ENCODE measurements at places on chromosomes 13 and 19.
A peak's percentile ranks its signal among the peaks of the same experiment; 100 is the strongest.

GRCh38 chr13:97855570-97856303 lies 97.7 kb upstream of the IPO5 start:
- peak; percentile 63 for DNase-seq

GRCh38 chr13:75804605-75805004 lies 168.5 kb downstream of the LMO7 start:
- no peak for DNase-seq

DNA sequence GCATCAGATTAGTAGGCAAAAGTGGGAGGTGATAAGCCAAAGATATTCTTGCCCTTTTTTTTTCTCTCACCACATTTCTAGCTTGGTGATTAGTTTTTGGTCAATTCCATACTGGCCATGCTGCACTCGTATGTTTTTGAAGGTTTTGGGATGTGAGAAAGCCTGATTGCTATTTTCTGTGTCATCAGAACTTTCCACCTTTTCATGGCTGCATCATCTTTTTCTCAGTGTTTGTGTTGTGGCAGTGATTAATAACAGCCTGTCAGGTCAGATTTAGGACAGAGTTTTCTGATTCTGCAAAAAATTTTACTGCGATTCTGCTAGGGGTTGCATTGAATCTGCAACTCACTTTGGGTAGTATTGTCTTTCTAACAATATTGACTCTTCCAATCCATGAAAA lies 32.9 kb downstream of the PSG1 start:
- DNase-seq: no peak

GRCh38 chr19:43983544-43983911 lies 460 bp upstream of the ZNF155 start:
- no peak for DNase-seq

- DNase-seq: peak; percentile 98
Measured at GRCh38 chr19:13164343-13165161, 14.3 kb downstream of the IER2 start.

DNA sequence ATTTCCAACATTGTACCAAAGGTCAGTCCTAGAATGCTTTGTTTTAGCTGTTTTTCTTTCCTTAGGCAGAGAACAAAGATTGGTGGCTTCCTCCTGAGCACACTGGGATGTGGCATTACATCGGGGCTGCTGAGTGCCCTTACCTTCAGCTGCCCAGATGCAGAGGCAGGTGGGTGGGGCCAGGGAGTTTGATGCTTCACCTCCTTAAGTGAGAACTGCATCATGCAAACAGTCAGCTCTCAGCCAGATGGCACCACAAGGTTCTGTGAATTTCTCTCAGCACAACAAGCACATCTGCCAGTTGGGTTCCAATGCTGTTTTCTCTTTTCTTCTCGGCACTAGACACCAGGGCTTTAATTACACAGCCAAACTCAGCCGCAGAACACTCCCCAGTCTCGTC lies 87.4 kb upstream of the UBL3 start:
- DNase-seq: no peak

DNA sequence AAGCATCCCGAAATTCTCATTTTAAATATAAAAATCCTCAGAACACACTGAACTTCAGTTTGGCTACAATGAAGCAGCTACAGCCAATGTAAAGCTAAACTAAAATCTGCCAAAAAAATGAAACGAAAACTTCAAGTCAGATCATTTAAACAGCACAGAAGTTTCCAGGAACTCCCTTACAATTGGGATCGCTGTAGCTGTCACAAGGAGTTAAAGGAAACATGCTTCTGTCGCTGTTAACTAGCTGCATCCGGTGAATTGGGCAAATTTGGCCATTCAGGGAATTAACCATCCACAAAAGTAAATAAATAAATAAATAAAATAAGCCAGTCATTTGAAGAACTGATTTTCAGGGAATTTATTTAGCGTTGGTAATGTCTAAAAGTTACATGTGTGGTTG lies 77.0 kb upstream of the PEG3 start:
- no peak for DNase-seq

DNA sequence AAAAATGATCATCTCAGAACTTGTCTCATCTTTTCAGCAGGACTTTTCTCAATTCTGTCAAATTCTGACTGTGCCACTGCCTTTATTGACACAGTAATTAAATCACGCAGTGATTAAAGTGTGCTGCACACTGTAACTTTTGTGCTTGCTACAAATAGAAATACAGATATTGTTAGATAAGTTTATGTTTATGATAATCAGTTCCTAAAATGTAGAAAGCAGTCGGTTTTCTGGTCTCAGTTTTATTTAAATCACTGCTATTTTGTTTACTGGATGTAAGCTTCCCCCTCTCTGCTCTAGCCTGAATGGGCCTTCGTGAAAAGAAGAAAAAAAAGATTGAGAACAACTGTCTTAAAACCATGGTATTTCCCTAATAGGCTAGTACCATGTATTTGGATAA lies 258.8 kb upstream of the STARD13 start:
- no peak for DNase-seq

GRCh38 chr19:53917356-53917755 lies 8.3 kb downstream of the CACNG7 start:
- no peak for DNase-seq

DNA sequence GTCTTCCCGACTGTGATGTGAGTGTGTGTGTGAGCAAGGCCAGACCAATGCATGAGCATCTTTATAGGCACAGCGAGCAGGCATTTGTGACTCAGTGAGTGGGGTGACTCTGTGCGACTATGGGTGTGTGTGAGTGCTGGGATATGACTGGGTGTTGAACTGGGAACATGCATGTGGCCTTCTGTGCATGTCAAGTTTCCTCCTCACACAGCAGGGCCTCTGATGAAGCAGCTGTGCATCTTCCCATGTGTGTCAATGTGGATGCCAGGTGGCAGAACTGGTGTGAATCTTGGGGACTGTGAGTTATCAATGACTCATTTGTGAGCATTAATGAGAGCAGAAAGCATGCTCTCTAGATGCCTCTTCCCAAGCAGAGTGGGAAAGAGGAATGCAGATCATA lies 12.1 kb upstream of the LGALS14 start:
- DNase-seq: no peak

DNA sequence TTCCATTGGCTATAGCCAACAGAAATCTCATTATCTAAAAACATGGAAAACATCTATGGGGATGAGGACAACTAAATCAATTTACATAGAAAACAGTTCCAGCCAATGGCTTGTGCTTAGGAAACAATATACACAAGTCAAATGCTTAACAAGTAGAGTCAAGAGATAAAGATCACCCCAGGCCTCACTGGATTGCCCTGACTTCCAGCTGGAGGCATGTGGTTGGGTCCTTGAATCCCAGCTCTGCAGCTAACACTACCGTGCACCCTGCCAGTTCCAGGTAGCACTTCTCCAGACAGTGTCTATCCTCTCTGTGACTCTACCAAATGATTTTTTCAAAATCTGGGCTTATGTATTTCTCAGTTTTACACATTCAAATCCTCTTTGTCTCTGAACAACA lies 80.2 kb downstream of the DOCK9 start:
- DNase-seq: no peak

GRCh38 chr13:33639626-33640080 lies 178.3 kb upstream of the RFC3 start:
- DNase-seq: no peak

DNA sequence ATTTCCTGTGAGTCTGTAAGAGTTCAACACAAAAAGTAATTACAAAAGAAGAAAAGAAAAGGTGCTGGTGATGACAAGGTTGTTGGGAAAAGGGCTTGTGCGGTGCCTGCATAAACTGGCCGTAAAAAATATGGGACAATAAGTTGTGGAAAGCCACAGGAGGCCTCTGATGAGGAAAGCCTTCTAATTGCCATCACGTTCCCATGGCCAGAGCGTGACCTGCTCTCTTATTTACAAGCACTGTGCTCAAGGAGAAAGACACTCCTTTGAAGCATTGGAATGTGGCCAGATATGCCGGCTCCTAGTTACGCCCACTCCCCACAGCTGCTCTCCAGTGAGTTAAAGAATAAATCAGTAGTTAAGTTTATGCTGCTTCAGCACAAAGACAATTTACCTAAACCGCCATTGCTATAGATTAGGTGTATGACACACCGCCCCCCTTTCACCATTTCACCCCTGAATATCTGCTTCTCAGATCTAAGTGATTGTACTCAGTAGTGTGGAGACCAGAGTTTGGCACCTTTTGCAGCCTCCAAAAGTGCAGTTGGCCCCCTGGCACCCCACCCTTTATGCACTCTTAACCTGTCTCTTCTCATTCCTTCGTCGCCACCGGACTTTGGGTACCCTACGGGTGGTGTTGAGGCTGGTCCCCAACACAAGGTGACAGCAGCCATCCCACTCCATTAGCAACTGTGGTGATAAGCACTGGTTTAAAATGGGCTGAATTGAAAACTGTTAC lies 8.1 kb upstream of the PGLYRP1 start:
- DNase-seq: peak; percentile 35

DNA sequence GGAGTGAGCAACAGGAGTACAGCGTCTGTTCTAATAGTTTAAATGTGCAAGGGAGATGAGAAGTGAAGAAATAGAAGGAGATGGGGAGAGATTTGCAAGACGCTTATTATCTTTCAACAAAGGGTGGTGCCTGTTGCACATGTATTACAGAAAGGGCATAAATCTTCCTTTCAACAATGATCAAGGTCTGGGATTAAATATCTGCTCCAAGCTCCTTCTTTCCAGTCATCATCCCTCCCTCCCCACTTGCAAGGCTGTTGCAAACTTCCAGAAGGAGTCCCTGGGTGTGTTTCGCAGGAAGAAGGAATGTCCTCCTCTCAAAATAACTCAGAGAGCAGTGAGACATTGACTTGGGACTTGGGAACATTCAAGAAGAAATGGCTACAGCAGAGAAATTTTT lies 63.5 kb upstream of the MYCBP2 start:
- DNase-seq: no peak

DNA sequence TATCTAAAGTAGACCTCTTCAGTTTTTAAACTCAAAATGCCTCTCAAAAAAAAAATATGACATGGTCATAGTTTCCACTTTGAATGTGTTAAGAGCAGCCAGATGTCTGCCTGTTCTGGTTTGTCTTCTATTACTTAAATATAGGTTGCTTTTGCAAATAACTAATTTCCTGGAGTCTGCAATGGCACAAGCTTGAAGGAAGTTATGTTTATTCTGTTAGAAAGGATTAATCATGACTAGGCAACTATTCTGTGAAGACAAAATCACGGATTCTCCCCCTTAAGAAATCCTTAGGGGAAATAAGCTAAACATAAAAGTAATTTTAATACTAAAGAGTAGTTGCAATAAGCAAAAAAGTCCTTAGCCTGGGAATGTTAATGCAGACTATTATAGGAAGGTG lies 26.3 kb downstream of the SKA3 start:
- no peak for DNase-seq

DNA sequence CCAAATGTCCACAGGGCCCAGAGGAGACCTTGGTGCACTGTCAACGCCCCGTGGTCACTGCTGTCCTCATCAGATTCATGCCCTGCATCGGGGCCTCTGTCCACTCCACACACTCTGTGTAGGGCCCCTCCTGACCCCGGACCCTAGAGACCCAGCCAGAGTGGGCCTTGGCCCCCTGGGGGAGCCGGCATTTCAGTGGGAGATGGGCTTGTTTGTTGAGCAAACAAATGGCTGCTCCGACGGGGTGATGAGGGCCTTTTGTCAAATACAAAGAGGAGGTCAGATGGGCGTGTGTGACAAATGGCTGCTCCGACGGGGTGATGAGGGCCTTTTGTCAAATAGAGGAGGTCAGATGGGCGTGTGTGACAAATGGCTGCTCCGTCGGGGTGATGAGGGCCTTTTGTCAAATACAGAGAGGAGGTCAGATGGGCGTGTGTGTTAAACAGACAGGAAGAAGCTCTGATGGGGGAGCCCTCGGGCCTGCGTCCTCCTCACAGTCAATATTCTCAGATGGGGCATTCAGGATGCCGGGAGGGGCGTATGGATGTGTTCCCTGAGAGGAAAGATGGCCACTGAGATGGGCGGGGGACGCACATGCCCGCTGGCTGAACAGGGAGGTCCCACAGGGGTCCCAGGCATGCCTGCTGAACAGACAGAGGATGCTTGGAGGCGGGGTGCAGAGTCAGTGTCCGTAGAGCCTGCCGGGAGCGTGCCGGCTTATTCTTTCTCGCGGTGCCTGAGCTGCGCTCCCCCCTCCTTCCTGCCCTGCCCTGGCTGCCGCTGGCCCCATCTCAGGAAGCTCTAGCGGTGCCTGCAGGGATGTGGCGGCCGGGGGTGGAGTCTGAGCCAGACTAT lies 36.3 kb downstream of the SMIM24 start:
- peak; percentile 83 for DNase-seq

GRCh38 chr13:69300131-69300530 lies 807.5 kb upstream of the ATXN8OS start:
- DNase-seq: no peak

- DNase-seq: no peak
Measured at GRCh38 chr13:102816708-102817107, 17.8 kb downstream of the BIVM start.

DNA sequence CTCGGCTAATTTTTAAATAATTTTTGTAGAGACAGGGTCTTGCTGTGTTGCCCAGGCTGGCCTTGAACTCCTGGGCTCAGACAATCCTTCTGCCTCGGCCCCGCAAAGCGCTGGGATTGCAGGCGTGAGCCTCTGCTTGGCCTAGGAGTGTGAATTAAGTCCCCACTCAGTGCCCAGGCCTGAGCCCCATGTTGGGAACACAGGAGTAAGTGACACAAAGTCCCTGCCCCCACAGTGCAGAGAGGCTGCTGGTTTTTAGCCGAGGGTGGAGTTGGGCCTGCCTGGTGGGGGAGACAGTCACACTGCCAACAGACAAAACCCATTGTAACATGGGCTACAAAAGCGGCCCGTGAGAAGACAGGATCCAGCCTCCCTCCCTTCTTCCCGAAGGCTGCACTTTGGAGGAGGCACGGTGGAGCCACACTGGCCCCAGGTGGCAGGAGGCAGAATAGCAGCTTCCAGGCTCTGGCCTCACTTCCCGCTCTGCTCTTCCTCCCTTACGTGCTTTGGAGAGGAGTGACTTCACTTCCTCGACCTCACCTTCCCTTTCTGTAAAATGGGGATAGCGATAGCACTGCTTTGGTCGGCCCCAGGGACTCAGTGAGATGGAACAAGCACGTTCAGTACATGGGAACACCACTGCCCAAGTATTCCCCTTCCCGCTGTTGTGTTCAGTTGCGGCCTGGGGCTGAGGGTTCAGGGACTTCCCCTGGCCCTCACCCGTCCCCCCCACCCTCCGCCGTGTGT lies 15.2 kb upstream of the EHD2 start:
- peak; percentile 97 for DNase-seq

GRCh38 chr19:41500443-41500842 lies 57.5 kb downstream of the ERICH4 start:
- DNase-seq: no peak

GRCh38 chr19:2869618-2870017 lies 2.5 kb downstream of the ZNF556 start:
- DNase-seq: no peak

DNA sequence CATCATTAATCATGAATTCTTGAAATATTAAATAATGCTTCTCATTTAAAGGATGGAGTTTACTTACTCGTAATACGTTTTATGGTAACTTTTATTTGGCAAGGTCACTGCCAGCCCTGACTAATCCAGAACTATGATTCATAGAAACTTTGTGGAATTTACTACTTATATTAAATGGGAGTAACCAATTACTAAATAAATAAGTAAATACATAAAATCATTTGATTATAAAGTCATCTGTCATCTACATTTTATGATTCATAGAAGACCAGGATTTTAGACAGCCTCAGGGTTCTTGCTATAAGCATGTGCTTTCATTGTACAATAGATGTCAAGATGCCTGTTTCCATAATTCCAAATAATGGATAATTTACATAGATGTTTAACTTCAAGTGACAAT lies 611.1 kb downstream of the TBC1D4 start:
- DNase-seq: no peak

Measured in ELF-1 (cell line).